ENCODE measurements at places on chromosomes 6 and 20.

- no peak for DNase-seq
These were observed 15.1 kb downstream of the KIF13A start for GRCh38 chr6:17972074-17972952.

DNA sequence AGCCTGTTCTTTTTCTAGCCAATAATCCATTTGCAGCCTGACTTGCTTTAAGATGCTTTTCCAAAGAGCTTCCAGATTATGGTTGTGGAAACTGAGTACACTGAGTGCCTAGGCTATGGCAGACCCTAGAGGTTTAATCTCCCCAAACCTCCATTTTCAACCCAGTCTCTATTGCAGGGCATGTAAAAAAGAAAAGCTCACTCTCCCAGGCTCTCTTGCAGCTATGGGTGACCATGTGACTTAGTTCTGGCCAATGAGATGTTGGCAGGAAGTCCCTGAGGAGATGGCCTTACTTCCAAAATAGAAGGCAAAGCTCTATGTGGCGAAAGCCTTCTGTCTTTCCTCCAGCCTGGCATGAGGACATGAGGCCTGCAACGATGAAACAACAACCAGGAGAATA lies 3.8 kb downstream of the PDRG1 start:
- DNase-seq = no peak

GRCh38 chr20:5592165-5592564 lies 158.0 kb upstream of the SHLD1 start:
- no peak for DNase-seq

DNA sequence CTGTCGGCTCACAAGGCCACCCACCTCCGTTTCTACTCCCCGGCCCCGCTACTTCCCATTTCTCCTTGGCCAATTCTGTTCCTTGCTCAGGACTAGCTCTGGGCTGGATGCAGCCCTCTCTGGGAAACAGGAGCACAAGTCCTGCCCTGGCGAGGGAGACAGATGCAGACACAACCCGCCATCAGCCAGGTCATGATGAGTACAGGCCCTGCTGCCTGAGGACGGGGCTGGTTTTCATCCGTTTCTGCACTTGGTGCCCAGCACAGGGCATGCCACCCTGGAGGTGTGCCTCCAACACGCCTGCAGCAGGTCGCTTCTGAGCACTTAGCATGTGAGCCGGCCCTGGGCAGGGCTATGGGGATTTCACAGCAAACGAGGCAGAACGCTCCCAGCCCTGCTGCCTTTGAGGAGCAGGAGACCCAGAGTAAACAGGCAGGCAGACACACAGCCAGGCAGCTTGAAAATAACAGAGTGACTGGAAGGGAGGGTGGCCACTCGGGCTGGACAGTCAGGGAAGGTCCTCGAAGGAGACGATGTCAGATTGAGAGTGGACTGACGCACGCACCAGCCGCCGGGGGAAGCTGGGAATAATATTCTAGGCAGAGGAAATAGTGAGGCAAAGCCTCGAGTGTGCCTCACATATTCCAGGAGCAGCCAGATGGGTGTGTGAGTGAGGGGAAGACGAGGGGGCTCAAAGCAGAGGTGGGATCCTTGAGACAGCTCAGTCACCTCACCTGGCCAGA lies 21.2 kb upstream of the VSTM2L start:
- no peak for DNase-seq

- no peak for DNase-seq
These were observed 600.7 kb downstream of the UTRN start for GRCh38 chr6:144885817-144886216.
